Dorsolateral prefrontal cortex (tissue), 122 donors: ENCODE measurements at places on chromosomes 13 and 19. TPM values are rescaled to one million over a fixed set of nuclear protein-coding genes. Genes with fewer than 3 reads are reported as not detected.

Gene CYSLTR2
- 2.2 TPM for total RNA-seq

Gene UGGT2
- 52.8 TPM for total RNA-seq

Gene PRRG2
- total RNA-seq = 1.6 TPM

Gene STOML3
- total RNA-seq = not detected

Gene NFIX
- 373 TPM for total RNA-seq

Gene PEAK3
- total RNA-seq = 0.43 TPM

Gene CGB3
- not detected for total RNA-seq

Gene ASPDH
- total RNA-seq = 36.4 TPM

Gene TMEM145
- 49.0 TPM for total RNA-seq

Gene LEUTX
- not detected for total RNA-seq

Gene NLRP11
- not detected for total RNA-seq

Gene KLF5
- total RNA-seq = 1.3 TPM

Gene CERS1
- 109 TPM for total RNA-seq

Gene SLC15A1
- not detected for total RNA-seq
